ENCODE measurements at places on chromosomes 1 and 21.

GRCh38 chr1:192901500-192901899 is 92.7 kb downstream of the RGS2 start:
- no peak for DNase-seq

DNA sequence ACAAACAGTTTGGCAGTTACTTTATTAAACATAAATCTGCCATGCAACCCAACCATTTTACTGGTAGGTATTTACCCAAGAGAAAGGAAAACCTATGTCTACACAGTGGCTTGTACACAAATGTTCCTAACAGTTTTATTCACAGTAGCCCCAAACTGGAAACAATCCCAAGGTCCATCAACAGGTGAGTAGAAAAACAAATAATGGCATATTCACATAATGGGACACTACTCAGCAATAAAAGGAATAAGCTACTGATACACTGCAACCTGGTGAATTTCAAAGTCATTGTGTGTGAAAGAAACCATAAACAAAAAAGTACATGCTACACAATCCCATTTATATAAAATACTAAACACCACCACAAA is 12.7 kb downstream of the KYAT3 start:
- no peak for DNase-seq

DNA sequence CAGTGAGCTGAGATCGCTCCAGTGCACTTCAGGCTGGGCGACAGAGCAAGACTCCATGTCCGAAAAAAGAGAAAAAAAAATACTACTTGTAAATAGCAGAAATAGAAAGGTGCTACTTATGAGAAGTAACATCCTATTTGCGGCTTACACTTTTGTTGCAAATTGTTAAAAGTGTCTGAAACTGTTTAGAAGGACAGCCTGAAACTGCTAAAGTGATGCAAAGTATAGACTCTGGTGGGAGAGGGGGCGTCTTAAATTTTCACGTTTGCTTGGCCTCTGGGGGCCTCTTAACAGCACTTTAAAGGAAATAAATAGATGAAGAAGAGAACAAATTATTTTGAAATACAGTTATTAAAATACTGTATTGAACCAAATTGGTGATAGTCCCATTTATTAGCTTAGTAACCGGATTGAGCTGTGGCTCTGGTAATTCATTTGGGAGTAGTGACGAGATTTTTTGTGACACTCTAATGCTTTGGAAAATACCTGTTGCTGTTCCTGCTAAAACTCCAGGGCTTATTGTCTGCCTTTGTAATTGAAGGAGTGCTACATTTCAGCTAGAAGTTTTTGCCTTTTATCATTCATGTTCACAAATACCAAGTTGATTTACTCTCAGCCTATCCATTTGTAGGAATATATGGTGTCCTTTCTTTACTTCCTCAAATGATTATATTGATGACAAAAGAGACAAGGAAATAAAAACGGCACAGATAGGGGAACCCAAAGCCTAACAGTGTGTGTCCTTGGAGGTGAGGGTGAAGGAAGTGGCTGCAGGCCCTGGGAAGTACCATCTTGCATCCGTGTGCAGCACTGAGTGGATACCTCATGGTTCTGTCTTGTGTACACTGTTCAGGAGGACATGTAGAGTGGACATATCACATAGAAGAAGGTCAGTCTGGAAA is 6.2 kb downstream of the PKNOX1 start:
- DNase-seq = no peak

DNA sequence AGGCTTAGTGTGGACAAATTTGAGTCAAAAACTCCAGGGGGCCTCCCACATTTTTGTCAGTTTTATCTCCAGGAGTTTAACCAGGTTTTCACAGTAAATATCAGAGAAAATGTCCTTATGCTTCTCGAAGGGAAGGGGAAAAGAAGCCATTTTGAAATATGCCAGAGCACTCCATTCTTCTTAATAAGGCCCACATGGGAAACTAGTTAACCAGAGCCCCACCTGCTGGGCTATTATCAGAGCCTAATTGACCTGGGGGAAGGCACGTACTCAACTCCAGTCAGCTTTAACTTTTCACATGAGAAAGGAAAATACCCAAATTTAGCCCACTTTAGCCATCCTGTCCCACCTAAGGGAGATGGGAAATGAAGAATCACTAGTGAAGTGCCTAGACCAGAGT is 296.3 kb downstream of the PTBP2 start:
- DNase-seq = no peak

DNA sequence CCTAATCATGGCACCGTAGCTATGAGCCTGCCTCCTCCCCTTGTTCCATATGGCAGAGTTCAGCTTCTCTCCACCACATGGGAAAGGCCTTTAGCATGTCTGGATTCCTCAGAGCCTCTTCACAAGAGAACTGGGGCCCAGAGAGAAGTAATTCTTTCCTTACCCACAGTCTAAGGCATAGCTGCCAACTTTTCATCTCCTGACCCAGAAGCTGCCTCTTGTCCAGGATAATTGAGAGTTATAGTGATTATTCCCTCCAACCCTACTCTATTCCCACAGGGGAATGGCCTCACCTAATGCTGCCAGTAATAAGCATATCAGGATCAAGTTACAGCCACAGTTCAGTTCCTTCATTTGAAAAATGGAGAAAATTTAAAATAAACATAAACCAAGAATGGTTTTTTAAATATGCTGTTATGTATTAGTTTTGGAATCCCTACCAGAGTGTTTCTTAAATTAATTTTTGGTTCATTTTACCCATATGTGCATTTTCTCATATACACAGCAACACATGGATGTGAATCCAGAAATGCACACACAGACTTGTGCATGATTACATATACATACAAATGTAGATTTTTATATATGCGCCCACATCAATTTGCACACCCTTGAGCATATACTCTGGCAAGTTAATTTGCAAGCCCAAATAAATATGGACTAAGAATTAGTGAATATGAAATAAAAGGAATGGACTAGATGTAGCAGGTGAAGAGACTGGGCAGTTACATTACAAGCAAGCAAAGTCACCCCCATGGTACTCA is 63.9 kb upstream of the WARS2 start:
- no peak for DNase-seq

DNA sequence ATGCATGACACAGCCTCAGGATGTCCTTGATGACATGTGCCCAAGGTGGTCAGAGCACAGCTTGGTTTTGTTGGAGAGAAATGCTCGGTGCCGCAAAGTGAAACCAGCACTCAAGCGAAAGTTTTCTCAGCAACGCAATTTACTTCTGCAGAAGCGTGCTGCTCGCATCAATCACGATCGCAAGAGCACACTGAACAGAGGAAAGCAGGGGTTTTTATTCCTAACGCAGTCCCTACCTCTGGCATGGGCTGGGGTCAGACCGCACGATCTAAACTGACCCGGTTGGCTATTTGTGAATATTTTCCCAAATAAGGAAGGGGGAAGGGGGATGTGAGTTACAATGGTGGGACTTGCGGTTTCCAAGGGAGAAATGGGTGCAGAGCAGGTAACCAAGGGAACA is 809 bp upstream of the ZNF669 start:
- DNase-seq = no peak

Data from left renal cortex interstitium (tissue), 4 donors.